Caco-2 (cell line): ENCODE measurements at places on chromosomes 11 and 22.

DNA sequence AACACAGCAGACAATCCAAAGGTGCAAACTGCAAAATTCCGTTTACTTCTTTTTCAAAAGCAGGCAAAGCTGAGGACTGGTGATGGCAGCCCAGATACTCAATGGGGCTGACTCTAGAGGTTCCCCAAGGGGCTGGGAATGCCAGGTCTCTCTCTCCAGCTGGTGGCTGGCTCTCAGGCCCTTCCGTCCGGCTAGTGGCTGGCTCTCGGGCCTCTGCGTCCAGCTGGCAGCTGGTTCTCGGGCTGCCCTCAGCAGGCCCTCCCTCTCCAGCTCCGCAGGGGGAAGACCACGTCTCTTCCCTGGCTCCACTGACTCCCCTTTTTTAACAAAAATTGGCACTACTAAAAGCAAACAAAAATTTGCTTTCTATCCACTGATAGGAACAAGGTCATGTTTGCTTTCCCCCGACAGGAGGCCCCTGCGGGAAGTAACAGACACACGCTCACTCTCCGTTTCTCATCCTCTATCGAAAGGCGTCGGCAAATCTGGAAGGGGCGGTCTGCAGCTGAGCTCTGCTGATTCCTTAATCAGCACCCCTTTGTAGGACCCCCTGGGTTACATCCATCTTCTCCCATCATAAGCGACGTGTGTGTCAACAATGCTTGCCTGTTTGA, 381.4 kb downstream of the BRD1 start:
- DNase-seq, result no peak

- DNase-seq, result peak; percentile 57
These were observed 68.2 kb upstream of the SESN3 start for GRCh38 chr11:95299078-95299679.

DNA sequence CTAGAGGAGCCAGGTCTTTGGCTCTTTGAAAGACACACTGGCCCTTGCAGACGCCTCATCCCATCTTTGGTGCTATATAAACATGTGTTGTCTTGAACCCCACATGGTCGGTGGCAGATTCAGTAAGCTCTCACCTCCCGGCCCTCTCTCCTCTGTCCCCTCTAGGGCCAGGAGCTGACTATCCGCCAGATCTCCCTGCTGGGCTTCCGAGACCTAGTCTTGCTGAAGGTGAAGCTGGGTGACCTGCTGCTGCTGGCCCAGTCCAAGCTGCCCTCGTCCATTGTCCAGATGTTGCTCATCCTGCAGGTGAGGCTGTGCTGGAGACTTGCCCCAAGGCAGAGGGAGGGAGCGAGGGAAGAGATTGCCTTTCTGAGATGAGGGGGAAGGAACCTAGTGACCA, 63.9 kb downstream of the TRAF6 start:
- DNase-seq, result no peak

DNA sequence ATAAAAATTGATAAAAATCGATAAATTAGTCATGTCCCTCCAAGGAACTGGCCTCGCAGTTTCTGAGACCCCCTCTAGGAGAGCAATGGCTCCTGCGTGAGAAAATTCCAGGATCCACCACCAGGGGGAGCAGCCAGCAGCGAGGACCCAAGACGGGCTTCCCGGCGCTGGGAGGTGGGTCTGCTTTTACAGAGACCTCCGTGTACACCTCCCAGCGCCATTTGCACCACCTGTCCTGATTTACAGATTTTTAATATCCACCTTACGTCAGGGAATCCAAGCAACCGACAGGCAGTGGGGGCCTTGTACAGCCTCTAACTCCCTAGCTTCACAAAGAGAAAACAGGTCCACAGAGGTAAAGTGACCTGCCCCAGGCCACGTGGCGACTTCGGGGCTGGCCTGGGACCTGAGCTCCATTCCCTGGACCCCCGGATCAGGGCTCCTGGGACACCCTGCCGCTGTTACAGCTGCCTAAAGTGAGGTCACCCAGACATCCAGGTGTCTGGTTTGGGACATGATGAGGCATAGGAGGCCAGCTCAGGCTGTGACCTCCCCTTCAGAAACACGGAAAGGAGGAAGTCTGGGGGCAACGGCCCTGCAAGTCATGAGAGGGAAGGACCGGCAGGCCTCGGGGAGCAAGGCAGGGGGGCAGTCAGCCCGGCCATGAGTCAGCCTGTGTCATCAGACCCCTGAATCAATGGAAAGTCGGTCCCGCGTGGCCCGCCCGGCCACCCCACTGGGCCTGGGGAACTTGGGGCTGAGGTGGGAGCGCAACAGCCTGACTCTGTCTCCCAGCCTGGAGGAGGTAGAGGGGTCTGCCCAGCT, 3.5 kb downstream of the OSM start:
- peak; percentile 86 for DNase-seq

GRCh38 chr11:111785076-111785475, 18.9 kb upstream of the PPP2R1B start:
- no peak for DNase-seq

GRCh38 chr22:44926124-44926475, 83.7 kb downstream of the PHF21B start:
- no peak for DNase-seq

GRCh38 chr11:119148720-119149017, 183 bp upstream of the ABCG4 start:
- no peak for DNase-seq

DNA sequence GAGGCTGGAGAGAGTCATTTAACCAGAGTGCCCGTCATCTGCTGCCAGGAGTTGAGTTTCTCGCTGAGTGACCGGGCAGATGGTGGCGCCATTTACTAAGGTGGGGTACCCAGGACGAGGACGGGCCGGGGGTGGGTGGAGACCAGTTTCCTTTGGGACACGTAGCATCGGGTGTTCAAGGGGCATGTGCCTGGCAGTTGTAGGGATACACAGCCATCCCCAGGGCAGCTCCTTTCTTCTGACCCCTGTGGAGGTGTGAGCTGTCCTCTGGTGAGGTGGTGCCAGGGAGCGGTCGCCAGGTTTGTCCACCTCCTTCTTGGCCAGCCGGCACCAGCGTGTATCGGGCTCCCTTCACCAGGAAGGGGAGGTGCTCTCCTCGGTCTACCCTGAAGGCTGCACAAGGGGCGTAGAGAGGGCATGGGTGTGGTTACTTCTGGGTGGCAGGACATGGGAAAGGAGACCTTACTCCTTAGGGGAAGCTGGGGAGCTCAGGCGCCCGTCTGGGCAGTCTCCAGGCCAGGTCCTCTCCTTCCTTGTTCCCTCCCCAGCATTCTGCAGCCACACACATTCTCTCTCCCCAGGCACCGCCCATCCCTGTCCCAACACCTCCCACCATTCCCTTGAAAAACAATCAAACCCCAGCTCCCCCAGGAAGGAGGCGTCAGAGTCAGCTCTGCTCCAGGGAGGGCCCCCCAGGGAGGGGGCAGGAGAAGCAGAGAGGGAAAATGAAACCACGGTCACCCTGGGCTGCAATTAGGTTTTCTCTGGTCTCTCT, 10.3 kb upstream of the MB start:
- peak; percentile 79 for DNase-seq

GRCh38 chr22:25853501-25854284, 111.7 kb downstream of the MYO18B start:
- DNase-seq, result peak; percentile 5

- no peak for DNase-seq
These were observed 152.7 kb downstream of the ADAMTS15 start for GRCh38 chr11:130601141-130601540.

- no peak for DNase-seq
These were observed 108.4 kb upstream of the ZC3H12C start for GRCh38 chr11:109984634-109985289.

DNA sequence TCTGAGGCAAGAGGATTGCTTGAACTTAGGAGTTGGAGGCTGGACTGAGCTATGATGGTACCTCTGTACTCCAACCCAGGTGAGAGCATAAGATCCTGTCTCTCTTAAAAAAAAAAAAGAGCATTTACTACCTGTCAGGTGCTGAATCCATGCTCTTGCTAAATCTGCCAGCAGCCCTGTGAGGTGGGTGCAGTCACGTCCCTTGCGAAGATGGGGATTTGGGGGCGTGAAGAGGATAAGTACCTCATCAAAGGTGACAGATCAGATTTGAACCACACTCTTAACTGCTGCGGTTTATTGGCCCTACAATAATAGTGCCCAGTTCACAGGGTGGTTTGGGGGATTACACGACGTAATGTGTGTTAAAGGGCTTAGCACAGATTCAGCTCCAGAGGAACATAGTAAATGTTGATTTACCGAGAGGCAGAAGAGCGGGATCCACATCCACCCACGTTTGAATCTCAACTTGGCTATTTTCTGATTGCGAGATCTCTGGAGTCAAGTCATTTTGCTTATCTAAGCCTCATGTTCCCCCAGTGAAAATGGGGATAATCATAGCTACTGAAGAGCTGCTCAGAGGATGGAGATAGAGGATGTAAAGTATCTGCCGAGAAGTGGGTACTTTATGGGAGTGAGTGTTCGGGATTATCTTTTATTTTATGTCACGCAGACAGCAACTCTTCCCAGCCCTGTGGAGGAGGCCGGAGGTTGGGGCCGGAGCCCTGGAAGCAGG, 28.1 kb upstream of the LRRC10B start:
- no peak for DNase-seq

DNA sequence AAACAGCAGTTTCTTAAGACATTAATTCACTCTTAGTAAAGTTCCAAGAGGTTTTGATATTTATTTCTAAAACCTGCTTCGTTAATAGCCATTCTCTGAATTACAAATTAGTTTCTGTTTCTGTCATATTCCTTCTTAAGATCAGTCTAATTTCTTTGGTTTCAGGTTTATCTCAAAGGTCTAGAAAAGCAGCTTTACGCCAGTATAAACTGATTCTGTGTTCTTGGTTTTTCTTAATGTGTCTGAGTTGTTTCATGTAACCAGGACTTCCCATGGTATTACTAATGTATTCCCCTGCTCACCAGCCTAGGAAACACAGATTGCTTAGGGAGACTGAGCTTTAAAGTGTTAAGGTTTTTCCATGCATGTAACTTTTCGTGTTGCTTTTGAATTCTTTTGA, 6.8 kb upstream of the ACY3 start:
- DNase-seq, result no peak

GRCh38 chr22:38923463-38924346, 33.7 kb upstream of the APOBEC3A start:
- peak; percentile 95 for DNase-seq

- DNase-seq, result no peak
These were observed 5.7 kb downstream of the C1QTNF6 start for GRCh38 chr22:37182101-37182948.

- no peak for DNase-seq
These were observed 72.0 kb upstream of the ARHGAP32 start for GRCh38 chr11:129264114-129264513.

GRCh38 chr11:108635106-108635505, 29.8 kb upstream of the DDX10 start:
- no peak for DNase-seq

GRCh38 chr11:27938011-27938410, 169.9 kb downstream of the KIF18A start:
- no peak for DNase-seq

GRCh38 chr11:129090056-129090455, 102.1 kb downstream of the ARHGAP32 start:
- no peak for DNase-seq

DNA sequence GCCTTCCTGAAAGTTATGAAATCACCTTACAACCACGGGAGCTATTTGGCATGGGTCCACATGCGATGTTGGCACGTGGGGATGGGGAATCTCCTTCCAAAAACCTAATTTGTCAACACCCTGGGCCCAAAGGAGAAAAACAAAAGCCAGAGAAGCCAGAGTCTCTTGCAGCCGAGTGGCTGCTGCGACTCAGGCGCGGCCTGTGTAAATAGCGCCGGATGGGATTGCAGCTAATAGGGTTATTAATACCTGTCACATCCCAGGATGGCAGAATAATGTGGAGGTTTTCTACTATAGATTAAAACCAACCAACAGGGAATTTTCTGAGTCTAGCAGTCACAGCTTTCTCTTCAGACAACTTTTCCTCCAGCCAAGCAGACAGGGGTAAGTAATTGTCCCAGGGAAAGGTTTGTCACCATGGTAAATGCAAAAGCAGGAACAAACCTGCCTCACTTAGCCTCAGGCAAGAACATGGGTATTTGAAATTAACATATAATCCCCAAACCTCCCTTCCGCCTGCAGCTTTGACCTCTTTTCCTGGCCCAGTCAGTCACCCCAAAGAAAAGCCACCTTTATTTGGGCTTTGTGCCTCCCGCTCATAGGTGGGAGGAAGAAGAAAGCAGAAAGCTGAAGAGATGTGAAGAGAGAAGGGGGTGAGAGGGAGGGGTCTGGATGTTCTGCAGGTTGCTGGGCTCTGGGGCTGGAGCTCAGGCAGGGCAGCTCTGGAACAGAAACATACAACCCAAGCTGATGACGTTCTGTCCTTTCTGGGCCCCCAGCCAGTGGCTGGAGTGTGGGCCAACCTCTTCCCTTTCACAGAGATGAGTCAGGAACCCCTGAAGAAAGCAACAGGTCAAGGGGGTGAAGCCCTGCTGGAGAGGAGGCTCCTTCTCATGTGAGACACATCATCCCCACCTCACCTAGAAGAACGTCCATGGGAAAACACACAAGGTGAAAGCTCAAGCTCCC, 376.5 kb downstream of the NXPE2 start:
- DNase-seq, result no peak

- no peak for DNase-seq
These were observed 137.1 kb downstream of the CTTN start for GRCh38 chr11:70535191-70535971.

DNA sequence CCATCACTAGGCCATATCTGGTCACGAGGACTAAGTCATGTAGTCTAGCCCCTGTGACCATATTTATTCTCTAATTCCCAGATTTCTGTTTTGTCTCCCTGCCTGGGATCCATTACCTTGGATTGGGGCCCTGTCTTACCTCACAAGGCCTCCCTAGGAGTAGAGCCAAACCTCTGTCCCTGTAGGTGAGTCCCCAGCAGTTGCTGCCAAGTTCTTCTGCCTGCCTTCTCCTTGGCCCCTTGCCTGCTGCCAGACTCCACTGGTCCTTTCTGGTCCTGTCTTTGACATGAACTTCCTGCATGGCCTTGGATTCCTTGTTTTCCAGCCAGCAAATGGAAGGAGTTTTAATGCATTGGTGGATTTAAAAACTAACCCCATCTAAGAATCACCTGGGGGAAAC, 35.6 kb upstream of the CADM1 start:
- no peak for DNase-seq

DNA sequence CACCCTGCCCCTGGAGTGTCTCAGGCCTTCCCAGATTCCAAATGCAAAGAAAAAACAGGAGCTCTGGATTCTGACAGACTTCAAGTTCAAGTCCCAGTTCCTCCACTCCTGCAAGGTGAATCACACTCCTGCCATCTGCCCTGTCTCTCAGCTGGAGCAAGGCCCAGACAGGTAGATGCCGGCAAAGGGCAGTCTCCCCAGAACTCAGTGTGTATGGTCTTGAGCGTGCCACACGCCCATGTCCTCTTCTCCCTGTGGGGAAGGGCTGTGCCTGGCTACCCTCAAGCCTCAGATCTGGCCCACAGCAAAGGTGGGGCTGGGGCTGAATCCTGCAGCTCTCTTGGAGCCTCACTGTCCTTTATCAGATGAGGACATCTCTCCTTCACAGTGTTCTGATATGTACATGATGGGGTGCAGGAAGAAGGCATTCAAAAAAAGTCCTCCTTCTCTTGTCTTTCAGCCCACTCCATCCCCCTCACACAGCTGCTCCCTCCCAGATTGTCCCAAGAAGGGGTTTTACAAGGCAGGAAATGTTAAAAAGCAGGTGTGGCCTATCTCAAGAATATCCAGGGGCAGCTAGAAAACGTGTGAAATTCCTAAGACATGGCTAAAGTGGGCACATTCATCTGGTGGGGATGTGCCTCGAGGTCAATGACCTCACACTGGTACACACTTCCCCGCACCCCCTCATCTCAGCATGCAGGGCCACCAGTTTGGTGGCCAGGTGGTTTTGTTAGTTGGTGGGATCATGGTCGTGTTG, 27.7 kb upstream of the ARFGAP3 start:
- no peak for DNase-seq

GRCh38 chr11:113549611-113550578, 74.7 kb upstream of the DRD2 start:
- DNase-seq, result no peak
